Astrocyte of the cerebellum (primary cell): ENCODE measurements at places on chromosomes 7 and 10.

DNA sequence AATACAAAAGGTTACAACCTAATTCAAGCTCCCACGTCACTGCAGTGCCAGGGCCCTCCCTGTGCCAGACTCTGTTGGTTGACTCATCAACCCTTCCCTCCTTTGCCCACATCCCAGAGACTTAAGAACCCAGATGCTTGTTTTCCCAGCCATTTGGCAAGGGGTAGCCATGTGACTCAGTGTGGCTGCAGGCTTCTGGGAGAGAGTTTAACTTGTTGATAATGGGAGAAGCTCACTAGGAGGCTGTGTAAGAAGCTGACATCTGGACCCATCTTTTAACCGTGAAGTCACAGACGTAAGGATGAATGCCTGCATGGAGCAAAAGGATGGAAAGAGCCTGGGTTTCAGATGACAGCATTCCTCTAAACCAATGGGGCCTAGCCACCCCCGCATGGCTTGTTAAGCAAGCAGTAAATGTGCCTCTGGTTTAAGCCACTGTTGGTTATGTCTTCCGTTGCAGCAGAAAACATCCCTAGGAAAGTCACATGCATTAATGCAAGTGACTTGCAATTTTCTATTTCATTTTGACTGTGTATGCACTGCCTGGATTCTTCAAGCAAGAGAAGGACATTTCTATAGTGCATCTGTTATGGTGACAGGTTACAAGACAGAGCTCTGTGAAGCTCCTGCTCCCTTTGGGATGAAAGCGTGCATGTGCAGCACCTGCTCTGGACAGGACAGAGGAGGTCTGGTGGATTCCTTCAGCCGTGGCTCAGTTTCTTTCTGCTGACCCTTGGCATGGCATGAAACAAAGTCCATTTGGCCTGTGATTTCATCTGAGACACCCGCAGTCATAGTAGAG is 57.5 kb upstream of the CREB5 start:
- DNase-seq = peak; percentile 55

- no peak for DNase-seq
Measured at GRCh38 chr10:116329153-116329552, 4.9 kb downstream of the CCDC172 start.

- DNase-seq = peak; percentile 75
Measured at GRCh38 chr10:13949844-13950542, 363.2 kb downstream of the PRPF18 start.

- DNase-seq = no peak
Measured at GRCh38 chr10:97280783-97281182, 11.7 kb downstream of the ARHGAP19 start.

GRCh38 chr10:21260506-21261149 is 264.9 kb downstream of the SKIDA1 start:
- DNase-seq = no peak

GRCh38 chr10:23892296-23892695 is 316.6 kb upstream of the KIAA1217 start:
- peak; percentile 5 for DNase-seq

- DNase-seq = no peak
Measured at GRCh38 chr10:47309408-47310089, 9.6 kb downstream of the GDF10 start.

DNA sequence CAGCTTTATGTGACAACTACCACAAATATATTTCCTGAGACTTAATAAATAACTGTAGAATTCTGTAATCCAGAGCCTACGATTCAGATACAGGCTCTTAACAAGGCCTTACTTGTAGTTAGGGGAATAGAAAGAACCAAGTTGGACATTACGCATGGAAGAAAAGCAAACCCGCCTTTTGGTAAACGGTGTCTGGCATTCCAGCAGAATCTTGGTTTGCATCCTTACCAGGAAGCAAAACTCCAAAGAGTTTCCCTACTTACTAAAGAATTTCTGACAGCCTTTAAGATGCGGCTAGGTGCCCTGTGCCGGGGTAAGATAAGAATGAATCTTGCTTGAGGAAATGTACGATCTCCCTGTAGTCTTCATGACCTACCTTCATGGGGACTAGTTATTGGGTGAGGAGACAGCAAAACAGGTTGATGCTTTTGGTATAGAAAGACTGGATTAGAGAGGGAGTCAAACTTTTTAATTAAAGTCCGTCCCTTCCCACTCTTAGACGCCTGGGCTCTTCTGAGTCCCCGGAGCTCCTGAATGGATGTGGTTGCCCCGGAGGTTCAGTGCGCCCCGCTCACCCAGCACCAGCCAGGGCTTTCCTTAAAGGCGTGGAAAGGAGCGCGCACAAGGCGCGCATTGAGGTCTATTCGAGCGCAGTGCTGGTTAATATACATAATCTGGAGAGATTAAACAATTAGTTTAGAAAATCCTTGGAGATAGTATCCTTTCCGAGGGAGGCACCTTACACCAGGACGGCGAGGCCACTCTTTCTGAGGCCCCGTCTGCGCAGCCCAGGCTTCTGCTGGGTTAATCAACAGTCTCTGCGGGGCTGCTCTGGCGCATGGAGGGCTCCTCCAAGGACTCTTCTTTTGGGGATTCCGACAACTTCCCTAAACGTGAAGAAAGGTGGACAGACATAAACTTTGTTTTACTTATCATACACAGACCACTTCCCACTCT is 11.5 kb downstream of the PTF1A start:
- DNase-seq = no peak

- DNase-seq = no peak
Measured at GRCh38 chr10:129494740-129495139, 27.7 kb downstream of the MGMT start.

GRCh38 chr7:5549096-5549763 is 125.6 kb upstream of the TNRC18 start:
- DNase-seq = no peak

- no peak for DNase-seq
Measured at GRCh38 chr7:17370901-17371585, 72.6 kb downstream of the AHR start.

GRCh38 chr7:145398758-145399157 is 562.9 kb upstream of the TPK1 start:
- DNase-seq = no peak

DNA sequence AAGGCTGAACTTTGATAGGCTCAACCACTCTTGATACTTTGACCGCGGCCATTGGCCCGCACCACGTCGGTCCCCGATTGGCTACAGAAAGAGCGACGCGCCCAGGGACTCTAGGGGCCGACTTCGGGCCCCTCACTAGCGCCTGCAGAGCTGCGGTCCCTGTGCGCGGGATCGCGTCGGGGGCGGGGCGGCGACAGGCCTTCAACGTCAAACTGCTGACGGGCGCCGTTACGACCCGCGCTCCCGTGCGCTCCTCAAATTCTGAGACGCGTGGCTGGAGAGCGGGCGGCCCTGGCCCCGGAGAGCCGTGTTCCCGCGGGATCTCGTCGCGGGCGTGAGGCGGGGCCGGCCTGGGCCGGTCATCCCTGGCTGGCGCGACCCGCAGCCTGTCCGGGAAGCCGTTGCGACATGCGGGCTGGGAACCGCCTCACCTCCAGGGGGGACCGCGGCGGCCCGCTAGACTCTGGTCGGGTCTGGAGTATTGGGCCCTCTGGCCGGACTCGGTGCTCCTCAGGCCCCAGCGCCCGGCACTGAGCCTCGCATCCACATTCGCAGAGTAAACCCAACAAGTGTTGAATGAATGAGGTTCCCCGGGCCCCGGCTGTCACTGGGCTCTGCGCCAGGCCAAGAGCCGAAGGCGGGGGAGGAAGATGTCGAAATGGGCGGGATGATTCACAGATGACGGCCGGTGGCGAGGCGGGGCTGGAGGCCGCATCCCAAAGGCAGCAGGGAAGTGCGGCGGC is 643 bp upstream of the SLC25A28 start:
- DNase-seq = peak; percentile 87

- DNase-seq = no peak
Measured at GRCh38 chr10:88962336-88962735, 9.8 kb upstream of the ACTA2 start.

- DNase-seq = peak; percentile 38
Measured at GRCh38 chr7:100132697-100133151, 6.0 kb downstream of the MBLAC1 start.

DNA sequence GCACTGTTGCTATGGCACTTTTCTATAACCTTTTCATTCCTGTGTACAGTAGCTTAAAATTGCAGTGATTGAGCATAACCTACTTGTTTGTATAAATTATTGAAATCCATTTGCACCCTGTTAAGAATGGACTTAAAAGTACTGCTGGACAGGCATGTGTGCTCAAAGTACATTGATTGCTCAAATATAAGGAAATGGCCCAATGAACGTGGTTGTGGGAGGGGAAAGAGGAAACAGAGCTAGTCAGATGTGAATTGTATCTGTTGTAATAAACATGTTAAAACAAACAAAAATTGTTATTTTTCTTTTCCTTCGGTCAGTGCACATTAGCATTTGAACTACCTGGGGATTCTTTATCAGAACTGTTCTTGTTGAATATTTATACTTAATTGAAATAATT is 57.1 kb upstream of the BAMBI start:
- no peak for DNase-seq

- DNase-seq = no peak
Measured at GRCh38 chr7:29516491-29516890, 47.1 kb upstream of the PRR15 start.

GRCh38 chr7:113141803-113142202 is 23.4 kb upstream of the SMIM30 start:
- DNase-seq = no peak

- peak; percentile 76 for DNase-seq
Measured at GRCh38 chr7:16695621-16696237, 49.7 kb downstream of the BZW2 start.

- DNase-seq = no peak
Measured at GRCh38 chr10:133326745-133327650, 9.7 kb downstream of the CALY start.

DNA sequence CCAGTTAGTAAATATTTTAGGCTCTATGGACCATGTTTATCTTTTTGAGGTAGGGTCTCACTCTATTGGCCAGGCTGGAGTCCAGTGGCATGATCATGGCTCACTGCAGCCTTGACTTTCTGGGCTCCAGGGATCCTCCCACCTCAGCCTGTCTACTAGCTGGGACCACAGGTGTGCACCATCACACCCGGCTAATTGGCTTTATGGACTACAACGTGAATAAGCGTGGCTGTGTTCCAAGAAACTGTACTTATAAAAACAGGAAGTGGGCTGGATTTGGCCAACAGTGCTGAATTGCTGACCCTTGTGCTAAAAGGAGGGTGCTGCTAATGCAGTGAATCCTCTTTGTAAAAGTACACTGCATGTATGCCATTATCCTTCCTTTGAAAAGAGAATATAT is 111.7 kb upstream of the CDK13 start:
- DNase-seq = peak; percentile 13

DNA sequence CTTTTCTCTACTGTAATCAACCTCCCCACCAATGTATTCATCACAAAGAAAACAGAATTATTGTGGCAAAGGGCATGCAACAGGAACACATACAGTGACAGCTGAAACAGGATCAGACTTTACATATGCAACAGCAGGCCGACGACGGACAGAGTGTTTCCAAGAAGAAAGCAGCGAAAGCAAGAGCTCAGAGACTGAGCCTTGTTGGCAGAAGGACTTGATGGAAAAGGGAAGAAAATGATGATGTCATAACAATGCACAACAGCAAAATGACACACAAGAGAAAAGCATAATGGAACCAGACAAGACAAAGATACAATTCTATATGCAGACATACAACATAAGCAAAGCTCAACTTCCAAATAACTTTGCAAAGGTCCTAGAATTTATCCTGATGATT is 106.5 kb downstream of the ARHGAP12 start:
- no peak for DNase-seq

GRCh38 chr10:131845505-131846239 is 55.1 kb upstream of the PPP2R2D start:
- no peak for DNase-seq

DNA sequence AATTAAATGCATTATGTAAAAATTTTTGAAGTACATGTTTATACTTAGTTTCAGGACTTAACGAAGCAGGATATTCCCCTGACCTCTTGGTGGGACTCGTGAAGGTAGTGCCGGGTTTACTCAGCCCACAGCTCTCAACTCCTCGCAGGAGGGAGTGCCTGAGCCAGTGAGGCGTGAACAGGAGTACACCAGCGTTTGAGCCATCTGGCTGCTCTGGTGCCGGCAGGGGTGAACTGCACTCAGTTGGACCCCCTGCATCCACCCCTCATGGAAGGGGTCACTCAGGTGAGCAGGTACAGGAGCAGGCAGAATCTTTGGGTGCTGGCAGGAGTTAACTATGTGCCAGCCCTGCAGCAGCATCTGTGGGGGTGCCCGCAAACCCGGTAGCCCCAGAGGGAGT is 625.1 kb upstream of the PCDH15 start:
- no peak for DNase-seq

DNA sequence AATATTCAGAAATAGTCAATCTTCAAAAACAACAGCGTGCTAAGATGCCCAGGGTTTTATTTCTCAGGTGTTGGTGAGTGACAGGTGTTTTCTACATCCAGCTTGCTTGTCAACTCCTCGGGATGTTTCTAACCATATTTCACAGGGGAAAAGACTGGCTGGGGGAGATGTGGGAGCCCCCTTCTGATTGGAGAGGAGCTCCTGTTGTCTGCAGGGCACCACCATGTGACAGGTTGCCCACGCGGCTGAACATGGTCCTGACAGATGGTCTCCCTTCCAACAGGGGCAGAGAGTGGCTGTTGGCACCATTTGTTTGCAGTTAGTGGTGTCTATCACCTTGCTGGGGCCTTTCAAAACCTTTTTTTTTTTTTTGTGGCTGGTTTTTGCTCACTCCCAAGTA is 16.5 kb upstream of the GPR26 start:
- DNase-seq = no peak

DNA sequence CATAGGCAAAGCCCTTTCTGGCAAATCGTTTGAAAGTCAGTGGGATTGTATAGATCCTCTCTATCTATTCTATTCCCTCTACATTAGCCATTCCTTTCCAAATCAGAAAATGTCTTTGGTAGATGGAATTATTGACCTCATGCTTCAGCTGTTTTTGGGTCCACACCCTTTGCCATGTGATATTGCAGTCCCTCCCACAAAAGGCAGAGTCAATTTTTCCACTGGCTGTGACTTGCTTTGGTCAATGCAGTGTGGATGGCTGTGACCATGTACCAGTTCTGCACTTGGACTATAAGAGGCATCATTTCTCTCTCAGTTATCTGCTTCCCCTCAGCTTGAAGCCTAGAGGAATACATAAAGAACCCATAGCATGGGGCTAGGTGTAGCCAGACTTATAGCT is 332.9 kb downstream of the PTEN start:
- DNase-seq = no peak

DNA sequence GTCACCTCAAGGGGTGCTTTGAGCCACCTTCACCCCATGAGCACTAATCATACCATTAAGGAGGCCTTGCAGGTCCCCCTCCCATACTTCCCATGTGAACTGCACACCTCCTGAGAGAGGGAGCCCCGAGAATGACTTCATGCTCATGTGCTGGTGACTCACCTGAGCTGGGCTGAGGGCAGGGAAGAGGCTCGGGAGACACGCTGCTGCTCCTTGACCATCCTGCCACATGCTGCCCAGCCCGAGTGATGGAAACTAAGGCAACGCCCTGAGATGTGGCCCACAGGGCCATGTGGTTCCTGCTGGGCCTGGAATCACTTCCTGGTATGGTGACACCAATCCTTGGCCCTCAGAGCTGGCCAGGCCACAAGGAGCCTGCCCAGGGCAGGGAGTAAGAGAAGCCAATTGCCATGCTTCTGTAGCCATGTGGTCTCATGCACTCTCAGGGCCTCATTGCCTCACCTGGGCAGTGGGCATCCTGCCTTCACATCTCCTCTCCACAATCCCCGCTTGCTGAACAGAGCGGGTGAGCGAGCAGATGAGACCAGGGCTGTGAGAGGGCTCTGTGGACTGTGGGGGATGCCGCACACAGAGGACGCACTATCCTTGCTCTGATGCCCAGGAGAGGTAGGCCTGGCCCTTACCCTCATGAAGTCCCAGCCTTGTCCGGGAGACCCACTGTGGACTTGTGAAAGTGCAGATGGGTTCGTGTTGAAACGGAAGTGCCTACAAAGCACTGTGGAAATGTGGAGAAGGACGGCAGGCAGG is 18.3 kb upstream of the PPIF start:
- DNase-seq = no peak
